ENCODE measurements at places on chromosomes 4 and X.

DNA sequence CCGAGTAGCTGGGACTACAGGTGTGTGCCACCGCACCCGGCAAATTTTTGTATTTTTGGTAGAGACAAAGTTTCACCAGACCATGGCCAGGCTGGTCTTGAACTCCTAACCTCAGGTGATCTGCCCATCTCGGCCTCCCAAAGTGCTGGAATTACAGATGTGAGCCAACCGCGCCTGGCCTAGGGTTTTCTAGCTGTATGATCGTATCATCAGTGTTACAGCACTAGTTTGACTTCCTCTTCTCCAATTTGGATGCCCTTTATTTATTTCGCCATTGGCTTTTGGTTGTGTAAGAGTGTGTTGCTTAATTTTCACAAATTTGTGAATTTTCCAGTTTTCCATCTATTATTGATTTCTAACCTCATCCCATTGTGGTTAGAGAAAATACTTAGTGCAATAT, 5.2 kb downstream of the TKTL1 start:
- no peak for DNase-seq

GRCh38 chrX:78315745-78316144, 11.7 kb downstream of the CYSLTR1 start:
- no peak for DNase-seq

GRCh38 chrX:31333165-31333831, 261.5 kb upstream of the FTHL17 start:
- no peak for DNase-seq

DNA sequence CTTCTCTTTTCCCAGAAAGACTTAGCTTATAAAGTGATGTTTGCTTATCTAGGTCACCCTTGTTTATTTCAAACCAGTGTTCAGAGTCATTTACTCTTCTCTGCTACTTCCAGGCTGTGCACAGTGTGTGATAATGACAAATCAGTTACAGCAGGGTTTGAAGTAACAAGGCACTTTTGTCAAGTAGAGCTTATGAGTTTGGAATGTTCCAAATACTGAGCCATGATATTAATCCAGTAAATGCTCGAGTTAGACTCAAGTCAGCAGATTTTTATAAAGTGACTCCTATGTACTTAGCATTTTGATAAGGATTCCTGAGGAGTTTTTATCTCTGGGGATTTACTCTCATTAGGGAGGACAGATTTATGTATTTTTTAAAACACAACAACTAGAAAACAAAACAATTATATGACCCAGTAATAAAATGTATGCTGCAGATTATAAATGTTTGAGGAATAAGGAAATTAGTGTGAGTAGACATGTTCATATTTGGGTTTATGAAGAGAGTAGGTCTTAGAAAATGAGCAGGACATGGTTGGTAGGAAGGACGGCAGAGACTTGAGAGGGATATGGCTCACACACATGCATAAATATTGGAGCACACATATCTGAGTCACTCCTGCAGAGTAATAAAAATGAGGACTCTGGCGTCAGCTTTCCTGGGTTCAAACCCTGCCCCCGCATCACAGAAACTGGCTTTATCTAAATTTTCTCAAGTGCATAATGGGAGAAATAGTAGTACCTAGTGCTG, 271.2 kb downstream of the FBXO8 start:
- DNase-seq, result no peak

DNA sequence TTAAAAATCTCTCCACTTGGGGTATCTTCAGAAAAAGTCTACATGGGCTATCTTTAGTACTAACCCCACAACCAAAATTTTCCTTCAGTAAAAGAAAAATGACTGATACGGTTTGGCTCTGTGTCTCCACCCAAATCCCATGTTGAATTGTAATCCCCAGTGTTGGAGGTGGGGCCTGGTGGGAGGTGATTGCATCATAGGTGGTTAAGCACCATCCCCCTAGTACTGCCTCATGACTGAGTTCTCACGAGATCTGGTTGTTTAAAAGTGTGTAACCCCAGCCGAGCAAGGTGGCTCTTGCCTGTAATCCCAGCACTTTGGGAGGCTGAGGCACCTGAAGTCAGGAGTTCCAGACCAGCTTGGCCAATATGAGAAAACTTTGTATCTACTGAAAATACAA, 66.8 kb downstream of the USP46 start:
- DNase-seq, result no peak
